Chondrocyte (in vitro differentiated cells): ENCODE measurements at places on chromosomes 4 and X. TPM values are rescaled to one million over a fixed set of nuclear protein-coding genes. Genes with fewer than 3 reads are reported as not detected.

DNA sequence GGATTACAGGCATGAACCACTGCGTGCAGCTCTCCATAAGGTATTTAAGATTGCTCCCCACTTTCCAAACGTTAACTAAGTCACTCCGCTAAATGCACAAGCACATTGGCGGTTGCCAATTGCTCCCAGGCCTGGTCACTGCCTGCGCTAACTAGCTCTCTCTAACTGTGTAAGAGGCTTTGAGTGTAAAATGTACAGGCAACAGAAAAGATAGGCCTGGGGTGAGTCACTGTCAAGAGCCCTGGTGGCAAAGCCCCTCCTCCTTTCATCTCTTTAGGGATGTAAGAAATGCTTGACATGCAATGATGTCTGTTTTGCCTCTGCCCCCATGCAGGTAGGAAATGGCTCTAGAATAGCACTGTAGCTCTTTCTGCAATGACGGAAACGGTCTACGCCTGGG is 329.7 kb upstream of the GATB start:
- no peak for DNase-seq
- H3K36me3 ChIP-seq = peaks cover 1% of the 10 kb centered on the region
- no peak overlapping the region for H3K4me3 ChIP-seq

GRCh38 chr4:185886832-185887524 is 75.0 kb upstream of the SORBS2 start:
- no peaks in the 10 kb centered on the region for H3K27me3 ChIP-seq
- H3K4me3 ChIP-seq = no peak overlapping the region
- peaks cover 7% of the 10 kb centered on the region for H3K36me3 ChIP-seq
- peaks cover 3% of the 10 kb centered on the region for H3K4me1 ChIP-seq

GRCh38 chrX:132497432-132497831 is 8.6 kb upstream of the MBNL3 start:
- no peak for DNase-seq
- H3K4me3 ChIP-seq = no peak overlapping the region
- no peaks in the 10 kb centered on the region for H3K4me1 ChIP-seq
- no peaks in the 10 kb centered on the region for H3K36me3 ChIP-seq

DNA sequence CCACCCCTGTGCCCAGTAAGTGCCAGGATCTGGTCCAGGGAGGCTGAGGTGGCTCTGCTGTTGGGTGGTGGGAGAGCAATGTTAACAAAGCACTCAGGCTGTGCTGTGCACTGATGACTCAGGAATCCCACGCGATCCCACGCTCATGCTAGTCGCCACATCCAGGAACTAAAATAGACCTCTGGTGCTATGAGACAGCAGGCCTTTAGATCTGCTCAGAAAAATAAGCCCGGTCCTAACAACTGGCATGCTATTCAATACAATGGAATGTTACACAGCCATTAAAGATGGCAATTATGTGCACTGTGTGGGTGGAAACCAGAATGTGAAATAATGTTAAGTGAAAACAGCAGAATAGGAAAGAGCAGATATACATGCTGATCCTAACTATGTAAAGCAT is 26.0 kb downstream of the ARL13A start:
- no peak overlapping the region for H3K4me3 ChIP-seq
- peak overlapping the region; percentile 74 for H3K27ac ChIP-seq
- H3K4me1 ChIP-seq = peaks cover 6% of the 10 kb centered on the region
- H3K27me3 ChIP-seq = no peaks in the 10 kb centered on the region

DNA sequence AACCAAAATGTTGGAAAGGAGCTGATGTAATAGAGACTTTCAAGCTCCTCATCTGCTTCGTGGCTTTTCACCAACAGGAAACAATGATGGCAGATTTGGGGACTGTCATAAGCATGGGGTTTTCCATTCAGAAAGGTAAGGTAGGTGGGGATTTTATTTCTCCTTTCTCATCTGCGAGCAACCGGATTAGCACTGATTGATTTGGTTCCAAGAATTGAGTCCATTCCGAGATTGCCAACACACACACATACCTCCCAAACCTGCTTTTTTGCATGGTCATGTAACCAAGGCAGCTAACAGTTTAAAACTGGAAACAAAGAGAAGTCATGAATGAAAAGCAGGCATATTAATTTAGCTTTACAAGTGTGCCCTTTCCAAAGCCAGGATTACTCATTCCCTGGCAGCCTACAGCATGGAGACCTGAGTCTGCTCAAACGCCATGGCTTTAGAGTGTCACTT is 63.0 kb upstream of the LNX1 start:
- no peak for DNase-seq
- H3K4me1 ChIP-seq = peaks cover 21% of the 10 kb centered on the region
- no peaks in the 10 kb centered on the region for H3K36me3 ChIP-seq
- no peak overlapping the region for H3K4me3 ChIP-seq

GRCh38 chrX:109873983-109874382 is 128.9 kb upstream of the TMEM164 start:
- H3K4me1 ChIP-seq = peaks cover 2% of the 10 kb centered on the region
- no peak overlapping the region for H3K4me3 ChIP-seq
- H3K27me3 ChIP-seq = peaks cover 2% of the 10 kb centered on the region
- H3K27ac ChIP-seq = no peak overlapping the region
- no peaks in the 10 kb centered on the region for H3K36me3 ChIP-seq

- no peak for DNase-seq
- peaks cover 26% of the 10 kb centered on the region for H3K4me1 ChIP-seq
- H3K27me3 ChIP-seq = peaks cover 7% of the 10 kb centered on the region
- H3K36me3 ChIP-seq = no peaks in the 10 kb centered on the region
- no peak overlapping the region for H3K27ac ChIP-seq
Measured at GRCh38 chr4:10007793-10008608, 13.3 kb downstream of the SLC2A9 start.

DNA sequence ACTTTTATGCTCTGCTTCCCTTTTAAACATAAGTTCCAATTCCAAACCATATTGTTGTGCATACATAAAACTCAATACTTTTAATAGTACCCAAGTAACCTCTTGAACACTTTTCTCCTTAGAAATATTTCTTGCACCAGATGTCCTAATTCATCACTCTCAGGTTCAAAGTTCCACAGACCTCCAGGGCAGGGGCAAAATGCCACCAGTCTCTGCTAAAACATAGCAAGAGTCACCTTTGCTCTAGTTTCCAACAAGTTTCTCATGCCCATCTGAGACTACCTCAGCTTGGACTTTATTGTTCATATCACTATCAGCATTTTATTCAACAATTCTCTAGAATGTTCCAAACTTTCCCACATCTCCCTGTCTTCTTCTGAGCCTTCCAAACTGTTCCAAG is 13.7 kb upstream of the ASIC5 start:
- peaks cover 4% of the 10 kb centered on the region for H3K36me3 ChIP-seq
- no peaks in the 10 kb centered on the region for H3K4me1 ChIP-seq
- H3K27me3 ChIP-seq = no peaks in the 10 kb centered on the region
- H3K4me3 ChIP-seq = no peak overlapping the region

- no peak overlapping the region for H3K27ac ChIP-seq
- peaks cover 2% of the 10 kb centered on the region for H3K36me3 ChIP-seq
- no peaks in the 10 kb centered on the region for H3K4me1 ChIP-seq
- H3K4me3 ChIP-seq = no peak overlapping the region
Measured at GRCh38 chr4:17336524-17336961, 175.3 kb downstream of the QDPR start.

DNA sequence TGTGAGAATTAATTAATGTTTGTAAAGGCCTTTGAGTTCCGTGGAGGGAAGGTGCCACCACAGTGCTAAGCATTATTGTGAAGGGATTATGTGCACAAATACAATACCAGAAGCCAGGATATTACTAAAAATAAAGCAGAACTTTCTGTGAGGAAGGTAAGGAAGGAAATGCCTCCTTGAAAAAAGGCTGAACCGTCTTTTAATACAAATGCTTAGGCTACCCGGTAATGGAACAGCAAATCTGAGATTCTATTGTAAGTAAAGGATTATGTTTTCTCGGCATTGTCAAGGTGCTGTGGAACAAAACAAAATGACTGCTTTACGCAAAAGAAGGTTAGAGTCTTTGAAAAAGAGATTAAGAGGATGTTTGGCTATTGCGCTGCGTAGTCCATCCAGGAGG is 57.9 kb upstream of the SPRY1 start:
- H3K27me3 ChIP-seq = no peaks in the 10 kb centered on the region
- peaks cover 6% of the 10 kb centered on the region for H3K36me3 ChIP-seq
- H3K4me1 ChIP-seq = peaks cover 11% of the 10 kb centered on the region
- H3K4me3 ChIP-seq = no peak overlapping the region
- no peak overlapping the region for H3K27ac ChIP-seq

- no peak for DNase-seq
- no peaks in the 10 kb centered on the region for H3K27me3 ChIP-seq
- H3K4me1 ChIP-seq = peaks cover 28% of the 10 kb centered on the region
- H3K36me3 ChIP-seq = no peaks in the 10 kb centered on the region
- no peak overlapping the region for H3K27ac ChIP-seq
Measured at GRCh38 chr4:137541876-137542646, 9.8 kb upstream of the PCDH18 start.

GRCh38 chrX:13703135-13703534 is 14.2 kb downstream of the RAB9A start:
- DNase-seq = no peak
- H3K27ac ChIP-seq = peak overlapping the region; percentile 12
- H3K36me3 ChIP-seq = peaks cover 2% of the 10 kb centered on the region
- H3K4me3 ChIP-seq = no peak overlapping the region
- peaks cover 13% of the 10 kb centered on the region for H3K4me1 ChIP-seq

- H3K27ac ChIP-seq = no peak overlapping the region
- DNase-seq = no peak
- H3K4me3 ChIP-seq = no peak overlapping the region
- no peaks in the 10 kb centered on the region for H3K27me3 ChIP-seq
Measured at GRCh38 chrX:155169881-155170280, 46.4 kb upstream of the VBP1 start.

DNA sequence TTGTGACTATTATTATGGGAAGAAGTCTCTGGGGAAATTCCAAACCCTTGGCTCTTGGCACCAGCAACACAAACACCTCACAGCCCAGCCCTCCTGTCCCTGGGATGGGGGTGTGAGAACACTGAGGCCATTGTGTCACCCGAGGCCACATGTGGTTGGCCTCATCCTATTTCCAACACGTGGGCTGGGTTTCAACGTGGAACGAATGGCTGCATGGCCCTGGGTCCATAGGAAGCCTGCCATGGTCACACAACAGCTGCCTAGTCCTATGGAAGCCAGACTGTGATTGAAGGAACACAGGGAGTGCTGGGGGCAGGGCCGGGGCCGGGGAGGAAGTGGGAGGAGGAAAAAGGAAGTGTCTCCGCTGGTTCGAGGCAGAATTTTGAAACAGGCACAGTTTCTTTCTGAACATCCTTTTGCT is 10.0 kb downstream of the CLCN4 start:
- H3K4me1 ChIP-seq = no peaks in the 10 kb centered on the region
- no peaks in the 10 kb centered on the region for H3K36me3 ChIP-seq
- H3K4me3 ChIP-seq = no peak overlapping the region
- H3K27me3 ChIP-seq = no peaks in the 10 kb centered on the region

DNA sequence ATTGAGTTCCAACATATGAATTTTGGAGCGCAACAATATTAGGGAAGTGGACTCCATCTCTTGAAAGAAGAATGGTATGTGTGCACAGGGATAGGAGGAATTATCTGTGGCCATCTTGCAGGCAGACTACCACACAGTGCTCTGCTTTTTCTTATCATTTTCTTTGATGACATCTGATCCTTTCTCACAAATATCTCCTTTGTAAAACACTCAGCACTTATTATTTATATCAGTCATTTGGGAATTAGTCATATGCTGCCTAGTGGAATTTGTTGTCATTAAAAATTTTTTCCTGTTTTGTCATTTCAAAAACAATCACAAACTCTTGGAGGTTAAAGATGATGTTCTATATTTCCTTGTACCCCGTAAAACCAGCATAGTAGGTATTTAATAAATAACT is 444.3 kb upstream of the ATOH1 start:
- peaks cover 13% of the 10 kb centered on the region for H3K4me1 ChIP-seq
- peaks cover 7% of the 10 kb centered on the region for H3K27me3 ChIP-seq
- H3K36me3 ChIP-seq = no peaks in the 10 kb centered on the region
- no peak for DNase-seq
- no peak overlapping the region for H3K4me3 ChIP-seq

DNA sequence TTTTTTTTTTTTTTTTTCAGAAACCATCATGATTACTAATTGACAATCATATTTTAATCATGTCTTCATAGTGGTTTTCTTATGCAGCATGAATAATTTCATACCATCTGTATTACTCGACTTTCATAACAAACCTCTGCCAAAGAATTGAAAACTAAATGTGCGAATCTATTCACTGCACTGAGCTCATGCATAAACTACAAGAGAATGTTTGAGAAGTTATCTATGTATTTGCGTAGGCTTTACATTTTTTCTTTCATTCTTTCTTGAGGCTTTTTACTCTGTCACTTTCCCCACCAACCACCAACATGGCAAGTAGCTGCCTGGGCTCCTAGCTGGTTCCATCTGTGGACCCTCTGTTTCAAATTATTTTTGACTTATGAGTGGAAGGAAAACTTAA is 1761.0 kb downstream of the STIM2 start:
- H3K27ac ChIP-seq = no peak overlapping the region
- H3K4me1 ChIP-seq = no peaks in the 10 kb centered on the region
- H3K4me3 ChIP-seq = no peak overlapping the region
- H3K27me3 ChIP-seq = no peaks in the 10 kb centered on the region

- no peaks in the 10 kb centered on the region for H3K27me3 ChIP-seq
- no peak overlapping the region for H3K27ac ChIP-seq
- H3K4me1 ChIP-seq = peaks cover 14% of the 10 kb centered on the region
- H3K36me3 ChIP-seq = no peaks in the 10 kb centered on the region
- H3K4me3 ChIP-seq = no peak overlapping the region
Measured at GRCh38 chr4:8434251-8435073, 6.1 kb downstream of the ACOX3 start.

- no peaks in the 10 kb centered on the region for H3K36me3 ChIP-seq
- H3K27ac ChIP-seq = no peak overlapping the region
- H3K4me1 ChIP-seq = peaks cover 3% of the 10 kb centered on the region
- H3K27me3 ChIP-seq = no peaks in the 10 kb centered on the region
Measured at GRCh38 chr4:30028826-30029225, 691.3 kb upstream of the PCDH7 start.

GRCh38 chr4:184201179-184201578 is 16.5 kb downstream of the ENPP6 start:
- peaks cover 12% of the 10 kb centered on the region for H3K4me1 ChIP-seq
- no peak for DNase-seq
- H3K4me3 ChIP-seq = no peak overlapping the region

NXF3 gene
- 0.10 to 0.75 TPM in 2 of 3 replicates, not detected in the other for total RNA-seq

ETDC gene
- total RNA-seq = not detected in 3 replicates

JAKMIP1 gene
- 0.10 TPM in 1 of 3 replicates, not detected in the others for total RNA-seq

SRPK3 gene
- 0.18 to 0.50 TPM in 2 of 3 replicates, not detected in the other for total RNA-seq

HAND2 gene
- total RNA-seq = not detected in 3 replicates

FANCB gene
- 3.0 to 7.1 TPM (median 3.2 TPM) in 3 replicates for total RNA-seq

PDZD4 gene
- 24.8 to 27.2 TPM (median 25.4 TPM) in 3 replicates for total RNA-seq

UCHL1 gene
- 771 to 856 TPM (median 807 TPM) in 3 replicates for total RNA-seq

SCML2 gene
- 2.8 to 3.3 TPM (median 3.0 TPM) in 3 replicates for total RNA-seq

CTAG1A gene
- not detected in 3 replicates for total RNA-seq

ALAS2 gene
- total RNA-seq = not detected in 3 replicates

SPACA5 gene
- total RNA-seq = not detected in 3 replicates

SH3BP2 gene
- 50.1 to 63.1 TPM (median 59.8 TPM) in 3 replicates for total RNA-seq

CLCN5 gene
- total RNA-seq = 11.8 to 17.9 TPM (median 12.4 TPM) in 3 replicates

IRF2 gene
- total RNA-seq = 11.7 to 13.2 TPM (median 12.2 TPM) in 3 replicates

CCDC110 gene
- 2.3 to 5.4 TPM (median 3.7 TPM) in 3 replicates for total RNA-seq

PPP1R2C gene
- not detected in 3 replicates for total RNA-seq

KIT gene
- 3.1 to 6.7 TPM (median 6.4 TPM) in 3 replicates for total RNA-seq
